Renal cortex interstitium (tissue), 15 donors: ENCODE measurements at places on chromosomes 12 and 14.

DNA sequence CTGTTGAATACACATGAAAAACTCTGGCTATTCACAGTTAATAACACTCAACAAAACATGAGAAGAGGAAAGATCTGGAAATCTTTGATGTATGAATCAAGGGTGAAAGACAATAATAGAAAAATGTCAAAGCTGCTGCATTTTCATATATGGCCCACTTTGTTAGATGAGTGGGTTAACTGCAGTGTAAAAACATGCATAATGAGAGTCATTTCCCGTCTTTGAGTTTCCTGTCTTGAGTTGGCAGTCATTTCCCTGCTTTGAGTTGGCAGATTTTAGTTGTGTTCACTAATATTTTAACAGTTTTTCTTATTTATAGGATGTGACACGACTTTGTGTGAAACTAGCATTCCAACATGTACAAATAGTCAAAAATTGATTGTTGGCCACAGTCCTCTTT is 87.9 kb upstream of the PTPRQ start:
- no peak for DNase-seq

DNA sequence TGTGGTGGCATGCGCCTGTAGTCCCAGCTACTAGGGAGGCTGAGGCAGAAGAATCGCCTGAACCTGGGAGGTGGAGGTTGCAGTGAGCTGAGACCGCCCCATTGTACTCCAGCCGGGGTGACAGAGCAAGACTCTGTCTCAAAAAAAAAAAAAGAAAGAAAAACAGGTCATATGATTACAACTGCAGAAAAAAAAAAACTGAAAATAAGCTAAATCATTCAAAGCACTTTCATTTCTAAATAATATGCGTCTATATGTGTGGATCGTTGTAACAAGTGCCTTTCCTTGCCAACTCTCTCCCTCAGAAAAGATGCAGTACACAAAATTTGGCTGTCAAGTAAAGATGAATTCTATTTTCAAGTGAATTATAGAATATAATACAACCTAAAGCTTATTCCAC is 42.4 kb downstream of the ATXN2 start:
- DNase-seq: no peak

GRCh38 chr12:9856151-9856550 is 13.0 kb downstream of the CLEC2B start:
- DNase-seq: no peak

- no peak for DNase-seq
These were observed 35.9 kb downstream of the XRCC3 start for GRCh38 chr14:103679351-103679750.

DNA sequence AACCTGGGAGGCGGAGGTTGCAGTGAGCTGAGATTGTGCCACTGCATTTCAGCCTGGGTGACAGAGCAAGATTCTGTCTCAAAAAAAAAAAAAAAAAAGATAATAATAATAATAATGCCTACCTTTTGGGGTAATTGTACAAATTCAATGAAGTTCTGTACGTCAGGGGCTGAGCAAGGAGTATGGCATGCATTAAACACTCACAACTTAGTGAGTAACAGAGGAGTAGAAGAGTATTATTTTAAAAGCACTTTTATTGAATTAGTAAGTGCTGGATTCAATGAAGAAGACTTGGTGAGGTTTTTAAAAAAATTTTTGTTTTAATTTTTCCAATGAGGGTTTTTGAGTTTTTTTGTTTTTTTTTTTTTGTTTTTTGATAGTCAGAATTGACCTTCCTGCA is 783.6 kb upstream of the TBX3 start:
- DNase-seq: no peak

- DNase-seq: no peak
These were observed 8.9 kb downstream of the RNASE11 start for GRCh38 chr14:20578784-20579502.

GRCh38 chr12:130083734-130084133 is 78.5 kb upstream of the FZD10 start:
- DNase-seq: no peak

GRCh38 chr12:50538182-50538581 is 33.4 kb downstream of the DIP2B start:
- no peak for DNase-seq

GRCh38 chr14:72568296-72568992 is 325.5 kb downstream of the DPF3 start:
- DNase-seq: no peak
